ENCODE measurements at places on chromosomes 3 and 15. TPM values are rescaled to one million over a fixed set of nuclear protein-coding genes. Genes with fewer than 3 reads are reported as not detected.

Gene SV2B
- 2.2 TPM for total RNA-seq

Gene RTP1
- not detected for total RNA-seq

Gene PLSCR2
- 0.73 TPM for total RNA-seq

Gene UQCRC1
- total RNA-seq, result 180 TPM

Gene A4GNT
- total RNA-seq, result not detected

Gene DUOXA1
- total RNA-seq, result 0.80 TPM

Gene CNTN3
- 3.6 TPM for total RNA-seq

Gene APBA2
- 6.9 TPM for total RNA-seq

Gene HRH1
- 4.2 TPM for total RNA-seq

Gene CP
- 30.2 TPM for total RNA-seq
